ENCODE measurements at places on chromosomes 1 and 21.

GRCh38 chr1:172293429-172293828, 127.1 kb upstream of the C1orf105 start:
- no peak for DNase-seq

DNA sequence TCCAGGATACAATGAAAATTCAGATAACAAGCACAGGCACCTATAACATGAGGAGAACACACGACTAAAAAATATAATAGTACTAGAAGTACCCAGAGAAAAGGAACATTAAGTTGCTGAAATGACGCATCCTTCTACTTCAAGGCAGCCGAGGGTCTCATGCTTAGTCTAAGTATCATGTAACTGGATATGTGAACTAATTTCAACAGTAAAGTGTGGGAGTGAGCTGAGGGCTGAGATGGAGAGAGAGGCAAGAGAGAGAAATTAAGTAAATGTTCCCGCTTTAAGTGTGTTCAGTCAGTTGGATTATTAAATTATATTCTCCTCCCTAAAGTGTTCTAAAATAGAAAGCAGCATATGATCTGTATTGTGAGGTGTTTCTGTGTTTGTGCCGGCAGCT, 152.2 kb upstream of the KRTAP19-8 start:
- DNase-seq: no peak

DNA sequence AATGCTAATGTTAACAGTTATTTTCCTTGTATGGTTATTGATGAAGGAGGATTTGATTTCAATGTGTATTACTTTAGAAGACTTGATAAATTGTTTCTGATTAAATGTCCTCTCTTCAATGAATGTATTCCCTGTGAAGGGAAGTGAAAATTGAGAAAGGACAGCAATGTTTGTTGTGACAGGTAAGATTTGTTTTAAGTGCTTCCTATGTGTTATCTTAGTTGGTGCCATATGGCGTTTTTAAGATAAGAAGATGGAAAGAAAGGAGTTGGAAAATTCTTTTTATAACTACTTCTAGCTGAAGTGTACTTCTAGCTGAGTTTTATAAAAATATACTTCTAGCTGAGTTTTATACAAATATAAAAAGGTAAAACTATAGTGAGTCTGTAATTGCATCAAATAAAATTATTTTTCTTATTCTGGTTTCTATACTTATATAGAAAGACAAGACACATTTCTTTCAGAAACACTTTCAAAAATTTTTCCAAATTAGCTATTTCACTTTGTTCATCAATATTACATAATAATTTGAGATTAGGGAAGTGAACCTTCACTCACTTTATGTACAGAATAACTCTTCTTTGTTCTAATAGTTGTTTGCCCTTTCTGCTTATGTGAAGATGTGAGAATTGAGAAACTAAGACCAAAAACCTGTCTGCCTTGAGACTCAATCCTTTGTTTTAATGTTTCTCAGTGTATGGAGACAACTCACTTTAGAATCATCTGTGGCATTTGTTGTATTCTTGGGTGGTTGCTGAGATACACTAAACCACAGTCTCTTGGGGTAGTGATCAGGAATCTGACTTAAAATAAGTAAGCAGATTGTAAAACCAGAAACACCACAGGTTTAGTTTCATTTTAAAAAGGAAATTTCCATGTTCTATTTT, 382.9 kb upstream of the B3GALT2 start:
- DNase-seq: no peak

GRCh38 chr1:41794031-41794430, 124.7 kb downstream of the HIVEP3 start:
- DNase-seq: no peak

- no peak for DNase-seq
Observed at GRCh38 chr1:214637722-214638458, 34.9 kb downstream of the CENPF start.

DNA sequence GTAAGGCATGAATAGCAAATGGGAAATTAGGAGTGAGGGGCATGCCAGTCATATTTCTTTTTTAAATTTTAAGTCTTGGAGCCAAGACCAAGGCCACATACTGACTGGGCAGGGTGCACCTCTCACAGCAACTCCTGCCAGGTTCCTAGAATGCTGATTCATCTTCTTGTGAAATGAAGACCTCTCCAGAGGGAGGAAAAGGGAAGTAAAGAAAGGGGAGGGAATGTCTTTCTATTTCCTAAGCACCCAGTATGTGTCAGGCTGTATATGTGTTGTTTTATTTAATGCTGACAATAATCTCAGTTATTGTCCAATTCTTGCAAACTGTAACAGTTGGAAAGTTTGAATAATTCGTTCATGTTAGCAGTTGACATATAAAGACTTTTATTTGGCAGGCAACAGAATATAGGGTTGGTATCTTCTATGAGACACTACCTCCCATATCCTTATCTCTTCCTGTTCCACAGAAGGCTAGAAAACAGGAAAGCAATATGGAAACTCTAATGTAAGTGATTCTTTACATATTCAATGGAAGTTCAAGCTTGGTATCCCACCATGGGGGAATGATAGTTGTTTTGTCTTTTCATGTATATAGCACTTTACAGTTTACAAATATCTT, 259.1 kb upstream of the USP24 start:
- no peak for DNase-seq

DNA sequence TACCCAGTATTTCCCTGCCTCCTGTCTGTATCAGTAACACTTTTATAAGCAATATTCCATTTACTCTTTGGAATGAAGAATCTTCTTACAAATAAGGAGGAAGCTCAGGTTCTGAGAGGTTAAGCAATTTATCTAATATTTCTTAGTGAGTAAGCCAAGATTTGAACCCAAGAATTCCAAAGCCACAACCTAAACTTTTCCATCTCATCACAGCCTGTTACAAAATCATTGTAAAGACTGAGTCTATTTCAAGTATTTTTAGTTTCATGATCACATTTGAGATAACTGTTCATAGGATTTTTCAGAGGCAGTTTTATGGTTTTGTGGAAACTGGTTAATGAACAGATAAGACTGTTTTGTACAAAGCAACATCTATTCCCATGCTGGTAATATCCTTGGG, 29.8 kb upstream of the HHAT start:
- DNase-seq: no peak

DNA sequence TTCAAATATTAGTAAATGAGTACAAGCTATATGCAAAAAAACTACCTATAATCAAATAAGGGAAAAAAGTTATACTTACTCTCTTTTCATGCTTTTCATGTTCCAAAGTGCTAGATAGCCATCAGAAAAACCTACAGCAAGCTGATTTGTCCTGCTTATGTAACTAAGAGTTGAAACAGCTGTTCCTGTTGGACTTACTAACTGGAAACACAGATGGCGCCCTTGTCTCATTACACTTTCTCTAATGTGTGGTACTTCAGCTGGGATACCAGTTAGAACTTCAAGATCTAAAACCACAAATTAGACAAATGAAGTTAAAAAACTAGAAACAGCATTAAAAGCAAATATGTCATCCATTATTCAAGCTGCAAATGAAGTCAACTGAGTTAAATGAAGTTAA, 24.3 kb downstream of the AHCTF1 start:
- DNase-seq: peak; percentile 25

DNA sequence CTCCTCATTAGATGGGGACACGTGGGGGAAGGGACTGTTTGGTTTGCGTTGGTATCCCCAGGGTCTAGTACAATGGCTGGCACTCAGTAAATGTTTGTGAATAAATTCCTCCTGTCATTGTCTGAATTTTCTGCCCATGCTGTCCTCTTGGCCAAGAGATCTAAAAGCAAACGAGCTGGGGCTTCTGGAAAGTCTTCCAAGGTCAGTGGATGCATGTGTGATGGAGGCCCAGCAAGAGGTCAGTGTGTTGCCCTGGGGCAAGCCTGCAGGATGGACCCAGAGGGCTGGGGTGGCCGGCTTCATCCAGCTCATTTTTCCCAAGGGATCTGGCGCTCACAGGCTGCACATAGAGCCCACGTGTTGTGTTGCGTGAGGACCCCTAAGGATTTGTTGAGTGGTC, 30.0 kb upstream of the JUN start:
- no peak for DNase-seq

GRCh38 chr21:38505654-38506523, 7.6 kb upstream of the ERG start:
- DNase-seq: peak; percentile 70

DNA sequence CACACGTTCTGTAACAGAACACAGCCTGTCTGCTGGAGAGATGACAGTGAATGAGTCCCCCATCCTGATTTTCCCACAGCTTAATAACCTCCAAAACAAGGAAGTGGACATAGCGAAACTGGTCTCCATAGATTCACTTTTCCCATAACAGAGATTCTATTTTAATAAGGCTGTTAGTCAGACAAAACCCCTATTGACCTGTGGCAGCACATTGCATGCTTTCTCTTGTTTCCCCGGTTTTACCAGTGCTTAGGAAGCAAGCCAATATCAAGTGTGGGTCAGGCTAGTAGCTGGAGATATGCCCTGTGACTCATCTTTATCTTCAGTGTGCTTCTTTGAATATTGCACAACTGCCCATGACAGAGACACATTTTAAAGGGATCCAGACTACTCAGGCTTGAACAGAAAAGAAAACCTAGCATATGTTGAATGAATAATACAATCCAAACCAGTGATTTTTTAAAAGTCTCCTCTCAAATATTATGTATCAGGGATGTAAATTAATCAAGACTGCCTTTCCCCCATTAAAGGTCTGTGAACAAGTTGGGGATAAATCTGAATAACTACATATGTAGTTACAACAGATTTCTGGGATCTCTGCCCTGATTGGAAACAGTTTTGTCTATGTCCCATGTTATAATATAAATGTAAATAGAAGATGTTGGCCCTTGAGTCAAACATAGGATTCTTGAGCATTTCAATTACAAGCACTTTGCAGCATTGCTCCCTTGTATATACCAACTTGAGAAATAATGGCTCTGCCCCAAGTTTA, 11.9 kb upstream of the CLDN8 start:
- peak; percentile 56 for DNase-seq

DNA sequence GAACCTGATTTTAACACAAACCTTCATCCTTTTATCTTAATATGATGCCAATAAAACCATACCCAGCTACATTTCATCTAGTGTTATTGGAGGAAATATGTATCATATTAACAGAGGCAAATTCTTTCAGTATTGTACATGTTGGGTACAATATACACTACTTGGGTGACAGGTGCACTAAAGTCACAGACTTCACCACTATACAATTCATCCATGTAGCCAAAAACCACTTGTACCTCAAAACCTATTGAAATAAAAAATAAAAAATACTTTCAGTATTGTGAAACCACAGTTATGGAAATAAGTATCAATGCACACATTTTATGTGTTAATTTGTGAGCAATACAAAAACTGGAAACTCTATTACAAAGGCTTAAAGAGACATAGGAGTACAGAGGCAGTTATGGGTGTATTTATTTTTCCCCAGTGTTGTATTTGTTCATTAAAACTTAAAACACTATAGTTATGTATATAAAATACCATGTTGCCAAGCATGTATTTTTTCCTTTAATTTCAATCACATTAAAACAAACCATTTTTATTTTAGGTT, 25.1 kb upstream of the GPR88 start:
- DNase-seq: no peak

DNA sequence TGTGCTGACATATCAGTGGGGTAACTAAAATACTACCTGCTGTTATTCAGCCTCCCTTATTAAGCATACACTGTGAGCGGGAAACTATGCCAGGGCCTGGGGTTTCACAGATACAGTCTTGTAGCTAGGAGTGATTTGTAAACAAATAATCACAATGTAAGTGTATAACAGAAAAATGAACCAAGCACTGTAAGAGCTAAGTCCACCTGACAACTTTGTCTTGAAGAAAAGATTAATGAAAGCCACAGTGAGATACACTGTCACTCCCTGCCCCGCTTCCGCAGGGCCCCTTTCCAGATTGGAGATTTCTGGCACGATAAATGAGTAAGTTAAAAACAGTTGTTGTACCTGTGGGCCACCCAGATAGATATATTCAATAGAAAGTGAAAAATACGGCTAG, 4.8 kb downstream of the RCAN3 start:
- no peak for DNase-seq

DNA sequence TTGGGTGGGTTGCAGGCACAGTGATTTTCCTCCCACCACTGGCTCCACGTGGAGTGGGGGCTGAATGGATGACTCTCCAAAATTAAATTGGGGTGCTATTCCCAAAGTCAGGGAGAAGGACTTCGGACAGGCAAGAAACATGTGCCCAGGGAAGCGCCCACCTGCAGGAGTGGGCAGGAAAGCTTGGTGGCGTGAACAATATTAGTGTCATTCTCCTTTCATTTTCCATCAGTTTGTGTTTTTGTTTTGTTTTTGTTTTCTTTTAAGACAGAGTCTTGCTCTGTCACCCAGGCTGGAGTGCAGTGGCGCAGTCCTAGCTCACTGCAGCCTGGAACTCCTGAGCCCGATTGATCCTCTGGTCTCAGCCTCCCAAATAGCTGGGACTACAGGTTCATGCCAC, 30.1 kb downstream of the TOMM20 start:
- DNase-seq: no peak

DNA sequence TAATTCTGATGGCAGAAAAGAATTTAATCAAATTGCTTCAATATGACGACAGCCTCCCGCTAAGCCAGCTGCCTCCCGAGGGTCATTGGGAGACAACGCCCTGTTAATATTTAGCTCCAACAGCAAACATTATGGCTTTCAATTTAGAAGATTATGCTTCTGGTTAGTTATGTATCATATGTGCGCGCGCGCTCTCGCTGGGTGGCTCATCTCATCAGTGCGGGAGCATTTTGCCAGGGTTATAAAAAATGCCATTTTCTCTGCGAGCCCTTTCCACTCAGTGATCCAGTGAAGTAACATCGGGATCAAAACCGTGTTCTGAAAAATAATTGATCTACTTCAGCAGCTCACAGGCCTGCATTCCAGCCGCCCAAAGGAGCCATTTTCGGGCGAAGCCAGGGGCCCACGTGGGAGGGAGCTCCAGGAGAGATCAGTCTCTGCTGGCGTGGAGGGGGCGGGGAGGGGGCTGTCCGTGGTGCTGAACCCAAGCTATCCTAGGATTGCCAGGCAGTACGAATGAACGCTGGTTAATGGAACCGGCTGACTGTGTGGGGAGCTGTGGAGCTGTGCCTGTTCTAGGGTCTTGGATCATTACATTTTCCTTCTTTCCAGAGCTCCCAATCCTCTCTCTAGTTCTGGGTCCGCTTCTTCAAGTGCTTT, 219.1 kb upstream of the ZC3H12A start:
- DNase-seq: peak; percentile 25

DNA sequence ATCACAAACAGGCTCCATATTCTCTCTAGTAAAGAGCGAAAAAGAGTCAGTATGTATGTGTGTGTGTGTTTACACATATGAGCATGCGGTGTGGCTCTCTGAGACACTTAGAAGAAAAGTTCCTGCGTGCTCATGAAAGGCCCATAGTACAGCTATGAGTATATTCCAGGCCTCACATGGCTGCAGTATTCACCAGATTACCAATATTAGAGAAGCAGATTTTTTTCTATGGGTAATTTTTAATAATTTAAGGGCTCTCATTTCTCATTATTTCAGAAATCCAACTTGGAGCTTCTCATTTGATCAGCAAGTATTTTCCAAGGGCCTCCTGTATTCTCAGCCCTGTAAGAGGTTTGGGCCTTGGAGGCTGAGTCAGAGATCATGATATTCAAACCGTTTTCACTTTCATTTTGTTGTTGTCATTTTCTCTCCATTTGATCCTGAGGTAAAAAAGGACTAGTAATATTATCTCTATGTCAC, 232.9 kb upstream of the SGIP1 start:
- DNase-seq: no peak
